ENCODE measurements at places on chromosomes 3 and 15.

- DNase-seq, result no peak
These were observed 5.1 kb upstream of the DNAH1 start for GRCh38 chr3:52310861-52311575.

GRCh38 chr3:5019411-5020241 is 40.4 kb downstream of the BHLHE40 start:
- DNase-seq, result no peak

GRCh38 chr3:65284961-65285360 is 597.2 kb upstream of the ADAMTS9 start:
- no peak for DNase-seq

- no peak for DNase-seq
These were observed 600.9 kb upstream of the ROBO2 start for GRCh38 chr3:76438971-76439370.

DNA sequence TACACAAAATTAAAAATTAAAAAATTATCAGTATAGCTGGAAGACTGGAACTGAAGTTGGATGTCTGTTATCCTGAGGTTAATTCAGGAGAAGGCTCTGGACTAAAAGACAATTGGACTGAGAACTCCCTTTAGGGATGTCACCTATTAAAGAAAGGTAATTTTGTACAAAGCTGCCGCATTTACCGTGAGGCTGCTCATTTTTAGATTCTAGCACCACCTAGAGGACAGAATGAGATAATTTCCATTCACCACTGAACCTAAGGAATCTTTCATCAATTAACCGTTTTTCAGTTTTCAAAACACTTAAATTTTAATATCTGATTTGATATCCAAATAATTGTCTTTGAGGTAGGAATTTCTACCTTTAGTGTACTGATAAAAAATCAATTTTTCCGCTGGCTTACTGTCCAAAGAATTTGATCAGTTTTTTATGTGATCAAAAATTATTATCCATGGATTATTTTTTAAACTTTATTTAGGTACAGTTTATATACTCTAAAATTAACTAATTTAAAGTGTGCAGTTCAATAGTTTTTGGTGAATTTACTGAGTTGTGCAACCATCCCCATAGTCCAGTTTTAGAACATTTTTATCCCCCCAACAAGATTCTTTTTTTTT is 106.7 kb upstream of the TNIK start:
- no peak for DNase-seq

Measured in esophagus muscularis mucosa (tissue), 4 donors.